Caco-2 (cell line): ENCODE measurements at places on chromosomes 7 and 10. TPM values are rescaled to one million over a fixed set of nuclear protein-coding genes. Genes with fewer than 3 reads are reported as not detected.

Gene CCNY
- total RNA-seq: 111 and 122 TPM in 2 replicates

GRCh38 chr7:88337572-88337971 is 30.9 kb upstream of the STEAP4 start:
- H3K4me3 ChIP-seq: no peak overlapping the region
- H3K36me3 ChIP-seq: no peaks in the 10 kb centered on the region
- DNase-seq: no peak
- H3K27me3 ChIP-seq: no peaks in the 10 kb centered on the region

DNA sequence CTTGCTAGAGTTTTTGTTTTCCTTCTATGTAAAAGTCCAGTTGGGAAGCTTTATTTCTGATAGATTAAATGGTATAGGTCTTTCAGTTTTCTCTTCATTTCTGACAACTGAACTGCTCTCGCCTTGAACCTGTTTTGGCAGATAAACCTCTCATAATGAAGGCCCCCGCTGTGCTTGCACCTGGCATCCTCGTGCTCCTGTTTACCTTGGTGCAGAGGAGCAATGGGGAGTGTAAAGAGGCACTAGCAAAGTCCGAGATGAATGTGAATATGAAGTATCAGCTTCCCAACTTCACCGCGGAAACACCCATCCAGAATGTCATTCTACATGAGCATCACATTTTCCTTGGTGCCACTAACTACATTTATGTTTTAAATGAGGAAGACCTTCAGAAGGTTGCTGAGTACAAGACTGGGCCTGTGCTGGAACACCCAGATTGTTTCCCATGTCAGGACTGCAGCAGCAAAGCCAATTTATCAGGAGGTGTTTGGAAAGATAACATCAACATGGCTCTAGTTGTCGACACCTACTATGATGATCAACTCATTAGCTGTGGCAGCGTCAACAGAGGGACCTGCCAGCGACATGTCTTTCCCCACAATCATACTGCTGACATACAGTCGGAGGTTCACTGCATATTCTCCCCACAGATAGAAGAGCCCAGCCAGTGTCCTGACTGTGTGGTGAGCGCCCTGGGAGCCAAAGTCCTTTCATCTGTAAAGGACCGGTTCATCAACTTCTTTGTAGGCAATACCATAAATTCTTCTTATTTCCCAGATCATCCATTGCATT is 27.1 kb downstream of the MET start:
- no peaks in the 10 kb centered on the region for H3K27me3 ChIP-seq
- peak overlapping the region; percentile 51 for H3K27ac ChIP-seq
- no peak overlapping the region for H3K4me3 ChIP-seq

- no peak overlapping the region for H3K27ac ChIP-seq
- no peak for DNase-seq
- peaks cover 8% of the 10 kb centered on the region; the same call in 1 of the 2 replicates for H3K4me1 ChIP-seq
- H3K27me3 ChIP-seq: no peaks in the 10 kb centered on the region
- H3K4me3 ChIP-seq: no peak overlapping the region
- H3K36me3 ChIP-seq: no peaks in the 10 kb centered on the region
Measured at GRCh38 chr10:62450912-62451610, 76.9 kb downstream of the ZNF365 start.

- no peaks in the 10 kb centered on the region for H3K27me3 ChIP-seq
- no peak for DNase-seq
- H3K4me3 ChIP-seq: no peak overlapping the region
Measured at GRCh38 chr7:28433699-28434219, 21.4 kb downstream of the CREB5 start.

Gene ENO4
- total RNA-seq: not detected in 2 replicates

- H3K27me3 ChIP-seq: no peaks in the 10 kb centered on the region
- peak overlapping the region; percentile 89 for H3K27ac ChIP-seq
- DNase-seq: no peak
- H3K36me3 ChIP-seq: no peaks in the 10 kb centered on the region
- H3K4me3 ChIP-seq: no peak overlapping the region
- H3K4me1 ChIP-seq: peaks cover 31% of the 10 kb centered on the region
Measured at GRCh38 chr10:121187391-121187790, 336.2 kb downstream of the WDR11 start.
